ENCODE measurements at places on chromosomes 1 and 21.

- DNase-seq, result no peak
Observed at GRCh38 chr1:94236630-94237290, 624 bp downstream of the ARHGAP29 start.

GRCh38 chr1:228314658-228315483, 91.8 kb downstream of the TRIM11 start:
- DNase-seq, result no peak

GRCh38 chr21:39818557-39818956, 48.7 kb upstream of the PCP4 start:
- no peak for DNase-seq

GRCh38 chr1:24938276-24938675, 8.2 kb upstream of the RUNX3 start:
- no peak for DNase-seq

GRCh38 chr1:158203693-158204457, 23.2 kb downstream of the CD1D start:
- DNase-seq, result no peak

DNA sequence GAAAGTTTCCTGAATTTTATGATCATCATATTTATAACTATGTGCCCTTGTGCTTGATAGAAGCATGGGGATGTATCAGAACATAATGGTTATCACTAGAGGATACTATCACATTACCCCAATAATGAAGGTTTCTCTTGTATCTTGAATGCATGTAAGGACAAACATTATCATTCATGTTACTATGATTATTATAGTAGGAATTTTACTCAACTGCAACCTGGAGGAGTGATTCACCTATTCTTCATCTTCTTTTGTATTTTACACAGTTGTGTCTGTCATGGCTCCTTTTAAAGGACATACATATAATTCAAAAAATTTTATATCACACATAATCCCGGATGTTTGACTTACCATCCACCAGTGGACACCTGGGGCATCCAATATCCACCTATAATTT, 143.8 kb upstream of the TMPRSS15 start:
- no peak for DNase-seq

- no peak for DNase-seq
Observed at GRCh38 chr1:30809514-30810263, 52.1 kb upstream of the LAPTM5 start.

- DNase-seq, result no peak
Observed at GRCh38 chr1:216600730-216601609, 122.3 kb downstream of the ESRRG start.

GRCh38 chr1:230170622-230171021, 103.6 kb downstream of the GALNT2 start:
- DNase-seq, result no peak

GRCh38 chr1:22838965-22839364, 128.3 kb downstream of the EPHB2 start:
- no peak for DNase-seq

All from effector memory CD4-positive, alpha-beta T cell (primary cell).